GM12878 (cell line): ENCODE measurements at places on chromosomes 3 and 15.

GRCh38 chr3:194672876-194673275 is 885 bp upstream of the LSG1 start:
- DNase-seq: no peak

DNA sequence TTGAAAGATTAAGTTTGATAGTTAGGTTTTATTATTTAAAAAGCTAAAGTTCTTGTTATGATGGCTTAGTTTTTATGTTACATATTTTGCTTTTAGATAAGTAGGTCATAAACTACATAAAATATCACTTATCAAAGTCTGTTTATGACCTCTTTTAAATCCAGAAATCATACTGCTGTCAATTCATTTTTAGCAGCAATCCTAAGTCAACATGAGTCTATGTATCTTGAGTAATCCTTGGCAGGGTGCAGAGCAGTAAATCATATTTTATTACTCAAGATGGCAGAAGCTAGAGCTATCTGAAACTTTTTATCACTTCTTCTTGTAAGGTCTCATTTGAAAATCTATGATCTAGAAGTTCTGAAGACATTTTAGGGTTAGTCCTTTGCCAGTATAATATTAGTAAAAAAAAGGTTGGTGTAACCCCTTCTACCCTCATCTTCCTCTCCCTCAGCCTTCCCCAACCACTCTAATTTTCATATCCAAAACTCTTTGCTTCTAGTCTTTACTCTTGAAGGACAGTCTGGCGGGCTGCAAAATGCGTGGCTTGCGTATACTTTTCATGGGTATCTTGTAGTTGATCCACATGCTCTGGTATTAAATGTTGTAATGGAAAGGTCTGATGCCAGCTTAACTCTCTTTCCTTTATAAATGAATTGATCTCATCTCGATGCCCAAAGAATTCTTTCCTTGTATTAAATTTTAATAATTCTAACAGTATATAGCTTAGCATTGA is 134.0 kb upstream of the THRB start:
- no peak for DNase-seq

- no peak for DNase-seq
These were observed 28.0 kb downstream of the ARHGAP31 start for GRCh38 chr3:119322021-119322834.

- peak; percentile 56 for DNase-seq
These were observed 3.3 kb upstream of the ITPKA start for GRCh38 chr15:41490355-41490754.

DNA sequence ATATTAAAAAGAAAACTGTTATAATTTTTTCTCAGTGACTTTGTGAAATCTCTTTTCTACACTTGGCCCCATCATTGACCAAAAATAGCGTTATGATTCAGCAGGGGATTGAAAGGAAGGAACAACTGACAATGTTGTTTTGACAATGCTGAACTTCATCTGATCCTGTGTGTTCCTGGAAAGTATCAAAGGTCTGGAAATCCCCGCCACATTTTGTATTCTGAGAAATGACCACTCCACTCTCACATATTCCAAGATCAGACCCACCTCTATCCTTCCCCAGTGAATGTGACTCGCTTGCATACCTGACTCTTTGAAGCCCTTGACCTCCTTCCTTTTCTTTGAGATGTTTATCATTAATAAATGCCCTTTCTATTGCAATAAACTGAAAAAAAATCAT is 9.7 kb upstream of the RIOX2 start:
- DNase-seq: no peak

GRCh38 chr15:87849181-87849580 is 407.4 kb downstream of the NTRK3 start:
- no peak for DNase-seq

DNA sequence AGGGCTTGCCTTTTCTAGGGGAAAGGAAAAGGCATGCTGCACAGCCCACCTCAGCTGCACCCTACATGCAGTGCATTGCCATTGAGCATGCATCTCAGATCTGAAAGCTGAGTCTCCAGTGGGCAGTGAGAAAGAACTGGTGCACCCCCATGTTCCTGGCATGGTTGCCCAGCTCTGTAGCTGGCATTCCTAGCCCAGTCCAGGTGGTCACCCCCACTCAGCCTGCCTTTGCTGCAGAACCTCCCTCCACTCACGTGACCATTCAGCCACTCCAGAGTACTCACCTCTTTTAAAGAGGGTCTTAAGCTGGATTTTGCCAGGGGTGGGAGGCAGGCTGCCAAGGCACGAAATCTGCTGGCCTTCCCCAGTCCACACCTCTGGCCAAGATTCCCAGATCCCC is 208.6 kb upstream of the TOPAZ1 start:
- no peak for DNase-seq

DNA sequence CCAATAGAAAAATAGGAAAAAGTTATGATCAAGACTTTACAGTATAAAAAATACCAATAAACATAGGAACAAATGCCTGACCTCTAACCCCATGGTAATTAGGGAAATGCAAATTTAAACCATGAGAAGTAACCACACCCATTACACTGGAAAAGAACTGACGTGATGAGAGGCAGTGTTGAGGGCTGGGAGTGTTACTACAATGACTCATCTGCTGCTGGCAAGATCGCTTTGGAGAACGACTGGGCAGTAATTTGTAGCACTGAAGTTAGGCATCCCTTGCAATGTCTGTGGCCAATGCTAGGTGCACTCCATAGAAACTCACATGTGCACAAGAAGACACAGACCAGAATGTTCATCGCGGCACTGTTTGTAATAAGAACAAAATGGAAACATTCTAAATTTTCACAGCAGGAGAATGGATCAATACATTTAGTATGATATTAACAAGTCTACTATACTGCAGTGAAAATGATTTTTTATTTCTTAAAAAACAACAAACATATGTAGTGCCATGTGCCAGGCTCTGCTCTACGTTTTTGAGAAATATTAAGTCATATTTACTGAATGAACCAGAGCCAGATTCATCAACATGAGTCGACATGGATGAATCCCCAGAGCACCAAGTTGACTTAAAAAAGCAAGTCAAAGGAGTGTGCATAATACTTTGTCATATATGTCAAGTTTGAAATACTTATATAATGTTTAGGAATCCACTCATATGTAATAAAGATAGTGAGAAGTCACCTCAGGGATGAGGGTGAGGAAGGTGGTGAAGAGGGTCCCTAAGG is 37.6 kb upstream of the EPHB3 start:
- DNase-seq: no peak

GRCh38 chr3:190593075-190593474 is 79.2 kb downstream of the IL1RAP start:
- DNase-seq: no peak

- DNase-seq: no peak
These were observed 404.2 kb upstream of the EPHA6 start for GRCh38 chr3:96410006-96410730.

DNA sequence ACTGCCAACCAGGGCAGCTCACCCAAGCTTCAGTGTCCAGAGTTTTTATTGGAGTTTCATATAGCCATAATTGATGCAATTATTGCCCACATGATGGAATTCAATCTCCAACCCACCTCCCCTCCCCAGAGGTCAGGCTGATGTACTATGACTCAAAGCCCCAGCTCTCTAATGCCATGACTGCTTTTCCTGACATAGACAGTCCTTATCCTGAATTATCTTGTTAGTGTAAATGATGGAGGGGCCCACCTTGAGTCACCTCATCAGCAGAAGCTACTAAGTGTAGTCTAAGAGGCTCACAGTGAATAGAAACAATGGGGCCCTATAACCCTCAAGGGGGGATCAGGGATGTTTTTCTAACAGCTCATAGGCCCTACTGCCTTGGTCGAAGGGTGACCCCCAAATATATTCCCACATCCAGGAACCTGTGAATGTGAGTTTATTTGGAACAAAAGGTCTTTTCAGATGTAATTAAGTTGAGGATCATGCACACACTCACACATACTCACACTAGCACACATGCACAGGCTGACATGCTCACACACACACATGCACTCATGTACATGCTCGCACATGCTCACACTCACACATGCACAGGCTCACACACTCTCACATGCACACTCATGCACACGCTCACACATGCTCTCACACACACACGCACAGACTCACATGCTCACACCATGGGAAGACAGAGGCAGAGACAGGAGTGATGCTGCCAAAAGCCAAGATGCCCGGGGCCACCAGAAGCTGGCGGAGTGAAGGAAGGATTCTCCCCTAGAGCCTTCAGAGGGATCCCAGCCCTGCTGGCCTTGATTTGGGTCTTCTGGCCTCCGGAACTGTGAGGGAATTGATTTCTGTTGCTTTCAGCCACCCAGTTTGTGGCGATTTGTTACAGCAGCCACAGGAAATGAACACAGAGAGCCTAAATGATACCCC is 131.2 kb upstream of the SMAD3 start:
- no peak for DNase-seq

DNA sequence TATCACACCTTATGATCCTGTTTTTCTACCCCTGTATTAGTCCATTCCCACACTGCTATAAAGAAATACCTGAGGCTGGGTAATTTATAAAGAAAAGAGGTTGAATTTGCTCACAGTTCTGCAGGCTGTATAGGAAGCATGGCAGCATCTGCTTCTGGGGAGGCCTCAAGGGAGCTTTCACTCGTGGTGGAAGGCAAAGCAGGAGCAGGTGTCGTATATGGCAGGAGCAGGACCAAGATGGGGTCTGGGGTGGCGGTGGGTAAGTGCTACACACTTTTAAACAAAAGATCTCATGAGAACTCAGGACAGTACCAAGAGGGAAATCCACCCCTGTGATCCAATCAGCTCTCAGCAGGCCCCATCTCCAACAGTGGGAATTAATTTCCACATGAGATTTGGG is 15.4 kb upstream of the SCAP start:
- DNase-seq: no peak

DNA sequence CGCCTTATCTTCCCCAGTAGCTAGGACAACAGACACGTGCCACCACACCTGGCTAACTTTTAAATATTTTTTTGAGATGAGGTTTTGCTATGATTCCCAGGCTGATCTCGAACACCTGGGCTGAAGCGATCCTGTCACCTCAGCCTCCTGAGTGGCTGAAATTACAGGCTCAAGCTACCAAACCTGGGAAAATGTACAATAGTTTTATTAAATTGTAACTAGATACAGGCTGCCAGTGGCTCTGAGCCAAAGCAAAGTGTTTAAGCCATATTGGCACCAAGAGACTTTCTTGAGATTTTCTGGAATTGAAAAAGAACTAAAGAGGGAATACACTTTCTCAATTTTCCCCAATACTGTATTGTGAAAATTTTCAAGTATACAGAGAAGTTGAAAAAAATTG is 204.3 kb downstream of the SUCLG2 start:
- DNase-seq: no peak

GRCh38 chr3:124928333-124929202 is 6.0 kb downstream of the MUC13 start:
- DNase-seq: no peak

DNA sequence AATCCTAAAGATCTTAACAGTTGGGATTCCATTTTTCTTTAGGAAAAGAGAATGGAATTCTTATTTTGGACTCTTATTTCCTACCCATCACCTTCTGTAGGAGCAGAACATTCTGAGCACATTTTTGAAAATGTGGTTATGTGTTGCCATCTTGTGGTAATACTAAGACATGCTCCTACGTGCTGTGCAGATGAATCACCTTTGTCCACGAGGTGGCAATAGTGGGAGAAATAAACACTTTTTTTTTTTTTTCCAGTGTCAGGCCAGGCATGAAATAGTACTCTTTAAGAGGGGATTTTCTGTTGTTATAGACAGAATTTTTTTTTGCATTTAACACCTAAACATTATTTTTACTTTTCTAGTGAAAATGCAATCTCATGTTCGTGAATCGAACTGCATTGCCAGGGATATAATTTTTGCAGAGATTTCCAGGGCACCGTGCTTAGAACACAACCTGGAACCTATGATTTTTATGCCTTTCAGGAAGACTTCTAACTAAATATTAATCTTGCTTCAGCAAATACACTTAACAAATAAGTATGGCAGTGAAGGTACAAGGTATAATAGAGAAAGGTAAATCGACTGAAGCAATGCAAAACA is 196.6 kb downstream of the GAP43 start:
- peak; percentile 45 for DNase-seq

DNA sequence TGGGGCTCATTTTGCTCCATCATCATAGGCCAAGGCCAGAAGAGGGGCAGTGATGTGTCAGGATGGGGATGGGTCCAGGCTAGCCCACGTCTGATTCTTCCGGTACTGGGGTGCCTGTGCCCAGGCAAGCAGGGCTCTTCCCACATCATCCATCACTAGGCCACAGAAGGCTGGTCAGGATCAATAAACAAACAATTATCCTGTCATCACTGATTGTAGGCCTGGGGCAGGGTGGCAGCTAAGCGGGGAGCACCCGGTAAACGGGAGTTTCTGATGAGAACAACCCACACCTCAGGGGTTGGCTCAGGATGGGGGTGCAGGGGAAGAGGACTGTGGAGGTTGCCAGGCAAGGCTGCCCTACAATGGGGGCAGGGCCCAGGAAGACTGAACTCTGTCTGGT is 18.1 kb upstream of the CACNA2D2 start:
- no peak for DNase-seq

GRCh38 chr15:66287461-66288057 is 5.8 kb upstream of the DIS3L start:
- DNase-seq: no peak
